ENCODE measurements at places on chromosomes 2 and 18.

GRCh38 chr18:9765501-9765900 is 57.4 kb downstream of the RAB31 start:
- no peak for DNase-seq

- no peak for DNase-seq
These were observed 1.5 kb downstream of the SLC39A10 start for GRCh38 chr2:195658541-195658890.

DNA sequence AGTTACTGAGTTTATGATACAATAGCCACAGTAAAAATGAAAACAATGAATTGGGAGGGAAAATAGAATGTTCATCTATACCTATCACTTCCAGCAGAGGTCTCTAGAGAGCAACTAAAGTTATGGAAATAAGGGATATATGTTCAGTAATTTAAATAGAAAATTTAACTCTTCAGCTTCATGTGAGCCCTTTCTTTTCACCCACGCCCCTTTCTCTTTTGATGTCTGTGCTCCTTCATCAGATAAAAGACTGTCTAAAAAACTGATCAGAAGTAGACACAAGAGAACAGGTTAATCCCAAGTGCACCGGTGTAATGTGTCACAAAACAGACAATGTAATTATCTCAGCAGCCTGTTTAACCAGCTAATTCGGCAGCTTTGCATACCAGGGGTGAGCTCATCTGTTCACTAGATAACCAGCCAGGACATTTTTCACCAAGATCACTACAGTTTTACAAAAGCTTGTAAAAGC is 238.5 kb upstream of the ERBB4 start:
- DNase-seq = no peak

DNA sequence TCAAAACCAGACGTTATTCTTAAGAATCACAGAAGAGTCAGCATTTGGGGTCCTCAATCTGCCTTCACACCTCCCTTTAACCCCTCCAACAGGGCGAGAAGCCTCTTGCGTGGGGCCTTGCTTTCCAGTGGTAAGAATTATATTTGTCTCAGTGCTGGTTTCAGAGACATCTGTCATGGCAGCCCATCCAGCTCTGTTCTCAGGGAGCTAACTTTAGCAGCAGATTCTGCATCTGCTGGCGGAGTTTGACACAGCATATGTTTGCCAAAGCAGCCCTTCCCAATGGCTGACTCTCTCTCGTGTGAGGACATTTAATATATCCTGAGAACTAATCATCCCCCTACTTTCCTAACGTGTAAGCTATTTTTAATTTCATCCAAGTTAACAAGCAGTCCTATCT is 91.5 kb upstream of the BCL11A start:
- no peak for DNase-seq

- DNase-seq = no peak
These were observed 58.2 kb downstream of the ADI1 start for GRCh38 chr2:3460831-3461800.

DNA sequence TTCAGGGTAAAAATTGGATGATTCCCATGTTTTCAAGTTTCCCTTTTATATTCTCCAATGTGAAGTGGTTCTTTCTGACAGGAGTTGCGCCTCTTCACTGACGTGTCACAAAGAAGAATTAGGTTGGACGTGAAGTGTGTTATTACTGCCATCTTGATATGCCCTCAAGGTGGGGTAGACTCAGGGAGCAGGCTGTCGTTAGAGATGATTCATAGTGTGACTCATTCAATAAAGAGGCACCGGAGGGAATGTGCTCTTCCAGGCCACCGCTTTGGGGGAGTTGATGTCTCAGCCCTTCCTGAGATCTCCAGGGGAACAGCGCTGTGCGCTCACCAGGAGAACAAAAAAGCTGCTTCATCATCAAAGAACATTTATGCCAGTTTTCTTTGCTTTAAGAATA is 3.6 kb upstream of the DGKD start:
- DNase-seq = no peak

All from T-cell (primary cell).